Stimulated activated CD4-positive, alpha-beta T cell treated with anti-CD3 and anti-CD28 coated beads, Interleukin-12 subunit alpha, Interleukin-12 subunit beta, amount 100 ng/mL, for 24 hours (primary cell): ENCODE measurements at places on chromosomes 13 and 19.

DNA sequence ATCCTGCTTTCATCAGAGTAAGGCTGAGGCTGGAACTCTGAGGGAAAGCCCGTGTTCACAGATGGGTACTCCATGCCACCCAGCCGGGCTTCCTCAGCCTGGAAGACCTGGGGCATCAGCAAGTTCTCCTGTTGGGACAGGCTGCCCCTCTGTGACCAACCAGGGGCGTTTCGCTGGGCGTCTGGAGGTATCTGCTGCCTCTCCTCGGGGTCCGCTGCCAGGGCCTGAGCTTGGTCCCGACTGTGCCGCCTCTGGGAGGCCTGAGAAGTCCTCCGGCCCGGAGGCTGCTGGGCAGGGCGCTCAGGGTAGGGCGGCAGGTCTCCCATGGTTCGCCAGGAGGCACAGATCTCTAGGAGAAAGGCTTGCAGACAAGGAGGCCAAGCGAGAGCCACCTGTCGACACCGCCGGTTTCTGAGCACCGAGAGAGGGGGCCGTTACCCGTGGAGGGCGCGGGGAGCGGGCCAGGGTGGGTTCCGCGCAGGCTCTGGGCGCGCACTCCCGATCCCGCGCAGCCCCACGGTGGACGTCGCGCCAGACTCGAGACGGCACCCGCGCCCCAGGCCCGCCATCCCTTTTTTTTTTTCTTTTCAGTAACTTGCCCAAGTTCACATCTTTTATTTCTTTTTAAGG lies at the start of gene RSPH6A:
Gene RSPH6A, minus strand, starts transcription at position 458 of the 630 bp plus-strand sequence. Its CDS starts 132 bp downstream, at position 326.
- DNase-seq, result no peak

GRCh38 chr13:97490702-97491307 lies 56.8 kb downstream of the RAP2A start:
- DNase-seq, result no peak

DNA sequence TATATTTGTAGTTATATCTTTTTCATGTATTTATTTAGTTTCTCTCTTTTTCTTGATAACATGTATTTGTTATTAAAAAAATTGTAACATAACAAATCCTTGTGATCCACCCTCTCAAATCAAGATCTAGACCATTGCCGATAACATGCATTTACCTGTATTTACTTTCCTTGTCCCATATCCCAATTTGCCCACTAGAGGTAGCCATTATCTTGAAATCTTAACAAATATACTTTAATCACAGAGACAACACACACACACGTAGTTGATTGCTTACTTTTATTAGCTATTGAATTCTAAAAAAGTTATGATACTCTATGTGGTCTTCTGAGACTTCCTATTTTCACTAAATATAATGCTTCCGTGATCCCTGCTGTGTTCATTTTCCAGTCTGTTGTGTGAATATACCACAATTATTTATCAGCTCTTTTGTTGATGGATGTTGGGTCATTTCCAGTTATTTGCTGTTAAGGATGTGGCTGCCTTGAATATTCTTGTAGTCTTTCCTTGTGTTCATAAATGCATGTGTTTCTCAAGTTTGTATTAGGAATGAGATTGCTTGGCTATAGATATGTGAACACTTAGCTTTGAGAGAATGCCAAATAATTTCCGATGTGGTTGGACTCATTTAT lies 31.3 kb upstream of the ZMYM2 start:
- no peak for DNase-seq

- no peak for DNase-seq
These were observed 1.4 kb downstream of the GGN start for GRCh38 chr19:38386300-38386970.

DNA sequence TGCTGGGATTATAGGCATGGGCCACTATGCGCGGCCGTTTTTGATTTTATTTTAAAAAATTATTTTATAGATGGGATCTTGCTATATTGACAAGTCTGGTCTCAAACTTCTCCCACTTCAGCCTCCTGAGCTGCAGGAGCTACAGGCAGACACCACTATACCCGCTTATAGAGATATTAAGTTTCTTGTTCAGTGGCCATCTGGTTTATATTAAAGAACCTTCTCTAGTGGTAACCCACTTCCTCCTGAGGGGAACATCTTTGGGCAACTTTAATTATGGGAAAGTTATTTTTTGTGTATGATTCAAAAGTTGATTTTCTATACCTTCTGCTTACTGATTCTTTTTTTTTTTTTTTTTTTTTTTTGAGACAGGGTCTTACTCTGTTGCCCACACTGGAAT lies 172.7 kb downstream of the KLF5 start:
- DNase-seq, result no peak

DNA sequence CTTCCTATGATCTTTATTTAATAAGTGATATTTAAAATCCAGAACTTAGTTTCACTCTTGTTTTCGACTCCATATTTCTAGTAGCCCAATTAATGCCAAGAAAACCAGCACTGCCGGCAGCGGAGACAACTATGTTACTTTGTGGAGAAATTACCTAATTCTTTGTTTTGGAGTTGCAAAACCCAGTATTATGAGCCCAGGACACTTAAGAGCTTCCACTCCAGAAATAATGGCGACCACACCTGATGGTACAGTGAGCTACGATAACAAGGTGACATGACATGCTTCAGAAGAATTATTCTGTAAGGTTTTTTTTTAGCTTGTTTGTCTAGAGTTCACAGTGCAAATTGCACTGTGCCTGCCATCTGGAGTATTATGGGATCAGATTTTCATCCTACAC lies 136.4 kb downstream of the ZAR1L start:
- DNase-seq, result no peak

DNA sequence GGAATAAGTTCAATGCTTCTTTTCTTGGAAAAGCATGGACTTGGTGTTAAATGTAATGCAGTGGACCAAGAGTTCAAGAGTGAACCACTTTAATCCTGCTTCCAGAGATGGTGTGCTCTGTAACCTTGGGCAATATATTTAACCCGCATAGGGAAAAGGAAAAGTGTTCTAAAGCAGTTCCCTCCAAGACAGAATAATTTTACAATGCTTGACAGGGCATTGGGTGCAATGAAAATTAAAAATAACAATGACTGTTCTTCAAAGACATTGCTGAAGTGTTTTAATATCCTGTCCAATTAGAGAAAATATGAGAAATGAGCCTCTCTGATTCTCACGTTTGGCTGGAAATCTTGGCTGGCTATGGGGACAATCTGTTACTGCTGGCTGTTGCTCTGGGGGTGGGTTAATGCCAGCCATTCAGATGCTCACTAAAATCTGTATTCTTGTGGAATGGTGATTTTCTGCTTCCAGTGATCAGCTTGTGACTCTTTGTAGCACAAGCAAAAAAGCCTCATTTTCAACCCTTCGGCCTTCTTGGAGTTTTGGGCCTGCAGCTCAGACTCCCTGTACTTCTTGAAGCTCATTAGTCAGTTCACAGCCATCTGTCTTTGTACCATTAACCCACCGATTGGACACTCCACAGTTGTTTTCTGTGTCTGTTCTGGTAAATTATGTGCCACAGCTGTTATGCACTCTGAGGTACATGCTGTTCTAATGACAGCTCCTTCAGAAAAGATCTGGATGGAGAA lies 310.6 kb downstream of the LMO7 start:
- DNase-seq, result no peak
